Anterior cingulate cortex (tissue), 58 donors: ENCODE measurements at places on chromosomes 12 and 14.

DNA sequence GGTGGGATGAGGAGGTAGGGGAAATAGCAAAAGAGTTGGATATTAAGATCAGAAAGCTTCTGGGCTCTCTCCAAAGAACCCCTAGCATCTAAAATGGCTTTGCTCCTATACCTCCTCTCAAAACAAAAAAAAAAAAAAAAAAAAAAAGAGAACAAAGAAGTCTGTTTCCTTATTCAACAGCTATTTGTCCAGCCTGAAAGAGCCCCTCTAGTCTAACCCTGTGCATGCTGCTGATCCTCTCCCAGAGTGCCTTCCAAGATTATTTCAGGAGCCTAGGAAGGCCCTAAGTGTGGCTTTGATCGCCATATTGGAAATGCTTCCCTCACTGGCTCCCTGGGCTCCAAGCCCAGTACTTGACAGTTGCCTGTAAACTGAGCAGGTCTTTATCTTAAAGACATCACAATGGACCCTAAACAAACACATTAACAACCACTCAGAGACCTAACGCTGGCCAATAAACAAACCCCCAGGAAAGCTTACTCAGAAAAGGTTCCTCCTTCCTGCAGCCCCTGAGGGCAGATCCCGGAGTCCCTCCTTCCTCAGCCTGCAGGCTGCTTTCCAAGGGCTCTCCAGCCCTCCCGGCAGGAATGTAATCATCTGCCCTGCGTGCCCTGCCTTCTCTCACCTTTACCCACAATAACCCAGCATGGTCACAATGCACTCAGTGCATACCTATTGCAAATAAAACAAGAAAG lies 17.4 kb upstream of the COL2A1 start:
- no peak for DNase-seq

DNA sequence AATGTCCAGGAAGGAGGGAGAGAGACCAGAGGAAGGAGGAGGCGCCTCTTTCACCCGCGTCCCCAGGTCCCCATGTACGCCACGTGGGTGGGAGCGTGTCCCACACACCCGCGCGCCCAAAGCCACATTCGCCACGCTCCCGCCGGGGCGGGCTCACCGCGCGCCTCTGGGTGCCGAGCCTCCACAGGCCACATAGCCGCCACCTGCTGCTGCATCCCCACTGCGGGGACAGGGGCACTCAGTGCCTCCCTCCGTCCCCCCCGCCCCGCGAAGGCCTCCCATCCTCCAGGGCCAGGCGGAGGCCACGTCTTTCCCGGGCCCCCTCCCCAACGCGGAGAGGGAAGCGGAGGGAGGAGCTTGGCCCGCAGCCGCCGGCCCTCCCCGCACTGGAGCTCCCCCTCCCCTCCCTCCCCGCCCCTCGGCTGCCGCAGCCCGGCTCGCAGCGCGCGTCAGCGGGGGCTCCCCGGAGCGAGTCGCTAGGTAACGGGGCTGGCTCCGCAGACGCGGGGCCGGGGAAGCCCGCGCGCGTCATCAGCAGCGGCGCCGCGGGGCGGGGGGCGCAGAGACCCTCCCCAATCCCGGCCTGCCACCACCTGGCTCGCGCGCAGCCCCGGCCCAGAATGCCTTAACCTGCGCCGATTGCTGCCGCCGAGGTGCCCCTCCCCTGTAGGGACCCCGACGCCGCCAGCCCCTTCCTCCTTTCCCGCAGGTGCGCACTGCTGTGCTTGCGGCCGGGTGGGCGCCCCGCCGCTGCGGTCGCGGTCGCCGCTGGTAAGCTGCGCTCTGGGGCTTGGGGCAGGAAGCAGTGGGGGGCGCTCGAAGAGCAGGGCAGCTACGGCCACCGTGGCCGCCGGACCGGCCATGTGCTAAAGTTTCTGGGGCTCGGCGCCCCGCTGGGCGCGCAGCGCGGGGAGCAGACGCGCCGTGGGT lies 536 bp upstream of the TUNAR start:
- DNase-seq = no peak

DNA sequence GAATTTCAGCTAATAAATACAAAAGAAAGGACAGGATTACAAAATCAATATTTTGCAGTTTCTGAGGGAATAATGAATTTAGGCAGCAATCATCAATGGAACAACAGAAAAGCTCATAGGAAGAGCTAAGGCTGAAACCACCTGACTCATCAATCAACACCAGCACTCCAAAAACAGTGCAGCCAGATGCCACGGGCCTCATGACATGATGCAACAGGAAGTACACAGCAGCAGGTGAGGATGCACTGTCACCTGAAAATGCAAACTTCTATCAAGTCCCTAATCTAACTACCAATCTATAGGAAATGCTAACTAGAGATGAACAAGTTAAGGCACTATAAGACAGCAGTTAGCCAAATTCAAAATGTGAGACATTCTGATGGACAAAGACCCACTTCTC lies 21.7 kb downstream of the GNS start:
- DNase-seq = no peak

DNA sequence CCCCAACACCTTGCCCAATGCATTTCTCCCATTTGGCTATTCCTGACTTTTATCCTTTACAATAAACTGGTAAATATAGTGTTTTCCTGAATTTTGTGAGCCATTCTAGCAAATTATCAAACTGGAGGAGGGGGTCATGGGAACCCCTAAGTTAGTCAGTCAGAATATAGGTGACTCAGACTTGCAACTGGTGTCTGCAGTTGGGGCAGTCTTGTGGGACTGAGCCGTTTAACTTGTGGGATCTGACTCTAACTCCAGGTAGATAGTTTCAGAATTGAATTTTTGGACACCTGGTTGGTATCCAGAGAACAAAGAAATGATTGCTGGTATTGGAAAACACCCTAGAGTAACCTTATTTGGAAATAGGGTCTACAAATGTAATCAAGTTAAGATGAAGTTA lies 133.4 kb downstream of the CEP83 start:
- DNase-seq = no peak

- no peak for DNase-seq
Observed at GRCh38 chr12:117803001-117803400, 165.8 kb downstream of the KSR2 start.

- no peak for DNase-seq
Observed at GRCh38 chr14:62234849-62235248, 472.6 kb downstream of the SNAPC1 start.

DNA sequence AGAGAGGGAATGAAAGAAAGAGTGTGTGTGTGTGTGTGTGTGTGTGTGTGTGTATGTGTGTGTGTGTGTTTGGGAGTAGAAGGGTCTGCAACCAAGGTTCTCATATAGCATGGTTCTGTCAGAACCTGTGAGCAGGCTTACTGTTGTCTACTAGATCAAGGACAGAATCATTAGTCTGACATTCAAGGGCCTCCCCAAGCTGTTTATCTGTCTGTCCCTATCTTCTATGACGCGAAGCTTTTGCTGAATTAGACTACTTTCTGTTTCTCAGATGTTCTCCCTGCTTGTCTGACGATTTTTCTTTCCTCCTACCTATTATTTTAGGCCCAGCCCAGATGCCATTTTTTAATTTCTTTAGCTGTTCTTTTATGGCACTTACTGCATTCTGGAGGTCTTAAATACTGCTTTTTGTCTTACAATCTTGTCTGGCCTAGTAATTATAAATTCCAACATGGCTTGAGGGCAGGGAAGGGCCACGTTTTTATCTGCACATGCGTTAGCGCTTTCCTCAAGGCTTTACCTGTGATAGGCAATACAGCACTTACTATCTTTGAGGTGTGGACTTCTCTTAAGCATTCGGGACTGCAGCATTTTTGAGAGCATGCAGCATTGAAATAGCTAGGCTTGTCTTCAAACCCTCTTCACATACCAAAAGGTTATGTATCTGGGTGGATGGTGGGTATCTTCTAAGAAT lies 150.2 kb downstream of the TTLL5 start:
- no peak for DNase-seq

GRCh38 chr14:53881161-53881871 lies 75.3 kb downstream of the BMP4 start:
- no peak for DNase-seq

GRCh38 chr12:124391340-124392261 lies 96.7 kb downstream of the RFLNA start:
- DNase-seq = no peak

- peak; percentile 7 for DNase-seq
Observed at GRCh38 chr14:35558680-35559079, 24.7 kb downstream of the INSM2 start.

- no peak for DNase-seq
Observed at GRCh38 chr12:85627584-85627983, 208.6 kb downstream of the RASSF9 start.

- no peak for DNase-seq
Observed at GRCh38 chr12:104471336-104471735, 14.6 kb downstream of the CHST11 start.

GRCh38 chr12:88400302-88400701 lies 180.0 kb downstream of the KITLG start:
- no peak for DNase-seq

GRCh38 chr14:52094546-52095271 lies 25.9 kb upstream of the NID2 start:
- DNase-seq = no peak

- no peak for DNase-seq
Observed at GRCh38 chr14:95215094-95215725, 57.9 kb upstream of the DICER1 start.

- DNase-seq = no peak
Observed at GRCh38 chr12:23014749-23015148, 389.8 kb downstream of the ETNK1 start.
